Left ventricle myocardium inferior (tissue), 1 donor: ENCODE measurements at places on chromosomes 6 and 20. TPM values are rescaled to one million over a fixed set of nuclear protein-coding genes. Genes with fewer than 3 reads are reported as not detected.
A peak's percentile ranks its signal among the peaks of the same experiment; 100 is the strongest.

The MICB gene
- 1.1 TPM for total RNA-seq

The SLC22A1 gene
- 0.27 TPM for total RNA-seq

The DLK2 gene
- total RNA-seq: 3.3 TPM

The KCNK16 gene
- not detected for total RNA-seq

The GABRR2 gene
- total RNA-seq: 0.69 TPM

GRCh38 chr6:169794317-169795055 is 43.1 kb downstream of the ERMARD start:
- H3K27me3 ChIP-seq: peaks cover 43% of the 10 kb centered on the region
- H3K27ac ChIP-seq: no peak overlapping the region
- peaks cover 16% of the 10 kb centered on the region for H3K4me1 ChIP-seq
- no peaks in the 10 kb centered on the region for H3K36me3 ChIP-seq
- H3K4me3 ChIP-seq: no peak overlapping the region

DNA sequence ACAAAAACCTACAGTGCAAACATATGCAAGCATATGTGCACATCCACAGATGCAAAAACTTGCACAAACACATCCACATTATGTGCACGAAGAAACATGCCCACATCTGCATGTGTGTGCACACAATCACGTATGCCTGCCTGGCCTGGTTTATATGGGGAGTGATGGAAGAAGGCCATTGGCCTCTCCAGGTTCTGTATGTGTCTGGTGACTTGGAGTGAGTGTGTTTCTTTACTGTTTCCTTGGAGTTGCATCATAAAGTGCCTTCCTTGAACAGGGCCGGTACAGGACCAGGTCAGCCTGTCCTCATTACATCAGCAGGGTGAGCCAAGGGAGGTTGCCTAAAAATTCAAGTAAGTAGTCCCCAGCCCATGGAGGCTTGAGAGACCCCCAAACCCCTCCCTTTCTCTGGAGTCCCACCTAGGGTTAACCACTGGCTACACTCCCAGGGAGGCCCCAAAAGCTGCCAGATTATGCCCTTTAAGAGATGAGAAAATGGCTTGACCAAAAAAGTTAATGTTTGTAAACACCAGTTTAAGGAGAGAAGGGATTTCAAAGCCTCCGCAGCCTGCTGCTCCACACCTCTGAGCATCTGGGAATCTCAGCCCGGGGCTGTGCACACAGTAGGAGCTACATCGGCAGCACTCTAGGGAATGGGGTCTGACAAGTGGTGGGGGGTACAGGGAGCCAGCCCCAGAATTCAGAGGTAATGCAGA is 140.8 kb downstream of the VEGFA start:
- H3K4me3 ChIP-seq: no peak overlapping the region
- no peaks in the 10 kb centered on the region for H3K27me3 ChIP-seq

DNA sequence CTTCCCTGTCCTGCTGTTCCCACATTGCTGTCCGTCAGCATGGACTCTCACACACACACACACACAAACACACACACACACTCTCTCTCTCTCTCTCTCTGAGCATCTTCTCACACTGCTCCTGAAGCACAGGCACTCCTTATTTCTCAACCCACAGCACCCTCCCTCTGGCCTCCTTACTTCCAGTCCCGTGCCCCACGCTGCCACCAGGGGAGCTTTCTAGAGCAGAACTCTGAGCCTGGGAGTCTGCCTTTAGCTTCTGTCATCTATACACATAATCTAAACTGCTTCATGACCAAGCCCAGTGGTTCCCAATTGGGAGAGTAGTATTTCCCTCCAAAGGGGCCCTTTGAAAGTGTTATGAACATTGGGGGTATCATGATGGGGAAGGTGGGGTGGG is 29.1 kb downstream of the HECA start:
- H3K27me3 ChIP-seq: no peaks in the 10 kb centered on the region
- no peak for DNase-seq
- H3K27ac ChIP-seq: no peak overlapping the region

- no peak overlapping the region for H3K27ac ChIP-seq
- peaks cover 92% of the 10 kb centered on the region for H3K27me3 ChIP-seq
- H3K36me3 ChIP-seq: no peaks in the 10 kb centered on the region
- peaks cover 14% of the 10 kb centered on the region for H3K4me1 ChIP-seq
- DNase-seq: peak; percentile 9
These were observed 3.3 kb downstream of the NPBWR2 start for GRCh38 chr20:64103871-64104666.

DNA sequence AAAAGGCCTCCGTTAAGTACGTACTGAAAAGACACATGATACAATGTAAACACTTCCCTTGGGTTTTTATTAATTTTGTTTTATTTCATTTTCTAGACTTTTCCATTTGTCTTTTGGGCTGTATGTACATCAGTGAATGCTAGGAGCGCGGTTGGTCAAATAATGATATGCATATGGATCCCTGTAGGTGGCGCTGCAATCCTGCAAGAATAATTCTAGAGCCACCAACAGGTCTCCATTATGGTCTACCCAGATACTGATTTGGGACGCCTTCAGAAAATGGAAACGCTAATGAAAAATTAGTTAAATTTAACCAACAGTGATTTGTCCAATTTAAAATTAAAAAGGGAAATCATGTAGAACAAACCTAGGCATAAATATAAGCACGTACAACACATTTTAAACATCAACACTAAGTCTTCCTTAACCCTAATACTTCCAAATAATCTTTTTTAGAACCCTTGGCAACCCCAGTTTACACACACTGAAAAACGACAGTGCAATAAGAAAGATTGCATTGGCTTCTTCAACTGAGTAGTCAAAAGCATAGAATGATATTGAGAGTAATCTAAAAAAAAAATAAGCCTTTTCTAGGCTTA is 433.5 kb downstream of the RFPL4B start:
- H3K4me3 ChIP-seq: no peak overlapping the region
- DNase-seq: peak; percentile 29
- no peaks in the 10 kb centered on the region for H3K27me3 ChIP-seq
- no peaks in the 10 kb centered on the region for H3K4me1 ChIP-seq
- H3K27ac ChIP-seq: no peak overlapping the region

GRCh38 chr6:3862038-3862437 is 12.9 kb downstream of the FAM50B start:
- DNase-seq: no peak
- no peaks in the 10 kb centered on the region for H3K36me3 ChIP-seq
- H3K27me3 ChIP-seq: no peaks in the 10 kb centered on the region

- no peak overlapping the region for H3K27ac ChIP-seq
- no peaks in the 10 kb centered on the region for H3K4me1 ChIP-seq
- H3K27me3 ChIP-seq: peaks cover 12% of the 10 kb centered on the region
- no peak overlapping the region for H3K4me3 ChIP-seq
These were observed 44.9 kb downstream of the PRND start for GRCh38 chr20:4766631-4767030.

- H3K4me1 ChIP-seq: peaks cover 35% of the 10 kb centered on the region
- H3K27ac ChIP-seq: no peak overlapping the region
- no peak overlapping the region for H3K4me3 ChIP-seq
- H3K27me3 ChIP-seq: no peaks in the 10 kb centered on the region
These were observed 282.3 kb downstream of the TBC1D7 start for GRCh38 chr6:13046084-13046483.

- no peaks in the 10 kb centered on the region for H3K4me1 ChIP-seq
- no peak overlapping the region for H3K4me3 ChIP-seq
- peaks cover 69% of the 10 kb centered on the region for H3K36me3 ChIP-seq
- DNase-seq: no peak
These were observed 13.7 kb upstream of the CSE1L start for GRCh38 chr20:49032455-49032854.

DNA sequence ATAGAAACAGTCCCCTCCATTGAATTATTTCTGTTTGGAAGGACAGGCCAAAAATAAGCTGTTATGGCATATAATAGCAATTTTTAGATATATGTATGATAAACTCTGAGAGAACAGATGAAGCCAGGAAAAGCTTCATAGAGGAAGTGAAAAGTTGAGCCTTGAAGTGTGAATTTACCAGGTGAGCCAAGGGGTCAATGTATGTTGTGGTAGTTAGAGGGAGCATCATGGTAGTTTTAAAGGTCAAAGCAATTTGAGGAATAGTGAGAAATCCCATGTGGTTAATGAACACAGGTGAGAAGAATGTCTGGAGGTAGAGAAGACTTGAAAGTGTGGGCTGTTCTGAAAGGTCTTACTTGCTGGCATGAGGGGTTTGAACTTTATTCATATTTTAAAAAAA is 47.0 kb downstream of the COL19A1 start:
- H3K27ac ChIP-seq: no peak overlapping the region
- H3K27me3 ChIP-seq: no peaks in the 10 kb centered on the region
- no peaks in the 10 kb centered on the region for H3K36me3 ChIP-seq
- no peak overlapping the region for H3K4me3 ChIP-seq

DNA sequence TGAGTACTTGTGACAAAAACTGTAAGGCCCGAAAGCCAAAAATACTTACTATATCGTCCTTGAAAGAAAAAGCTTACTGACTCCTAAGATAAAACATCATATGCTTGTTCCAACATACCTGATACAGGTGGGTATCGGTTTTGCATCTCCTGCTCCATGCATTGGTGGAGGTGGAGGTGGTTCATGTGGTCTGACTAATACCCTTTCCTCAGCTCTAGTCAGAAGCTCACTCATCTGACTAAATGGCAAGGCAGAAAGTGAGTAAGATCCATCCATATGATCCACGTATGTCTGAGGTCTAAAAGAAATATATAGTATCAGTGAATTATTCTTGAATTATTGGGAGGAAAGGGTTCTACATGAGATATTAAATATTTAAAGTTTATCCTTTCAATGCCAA is 76.2 kb downstream of the WASF1 start:
- no peaks in the 10 kb centered on the region for H3K27me3 ChIP-seq
- no peak for DNase-seq
- H3K4me3 ChIP-seq: no peak overlapping the region
- no peaks in the 10 kb centered on the region for H3K36me3 ChIP-seq
- H3K27ac ChIP-seq: no peak overlapping the region

DNA sequence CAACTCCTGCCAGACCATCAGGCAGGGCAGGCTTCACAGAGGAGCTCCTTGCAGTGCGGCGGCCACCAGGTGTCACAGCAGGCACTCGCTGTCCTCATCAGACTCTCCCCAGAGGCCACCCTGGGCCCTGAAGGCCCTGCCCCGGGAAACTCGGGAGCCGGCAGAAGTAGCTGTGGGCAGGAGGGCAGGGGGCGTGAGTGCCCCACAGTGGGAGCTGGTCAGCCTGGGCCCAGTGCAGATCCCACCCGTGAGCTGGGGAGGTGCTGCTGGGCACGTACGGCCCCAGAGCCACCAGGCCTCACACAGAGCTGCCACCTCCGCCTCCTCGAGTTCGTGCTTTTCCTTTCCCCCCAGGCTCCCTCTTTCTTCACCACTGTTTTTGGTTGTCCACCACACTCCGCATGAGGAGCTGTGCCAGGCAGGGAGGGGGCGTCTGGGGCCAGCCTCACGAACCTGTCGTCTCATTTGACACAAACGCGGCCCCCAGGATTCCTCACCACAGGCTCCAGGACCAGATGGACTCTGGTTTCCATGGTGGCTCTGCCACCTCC is 33.8 kb downstream of the FRMD1 start:
- peak overlapping the region; percentile 65 for H3K27ac ChIP-seq
- peaks cover 5% of the 10 kb centered on the region for H3K36me3 ChIP-seq
- H3K4me3 ChIP-seq: peak overlapping the region; percentile 20
- peaks cover 24% of the 10 kb centered on the region for H3K4me1 ChIP-seq

DNA sequence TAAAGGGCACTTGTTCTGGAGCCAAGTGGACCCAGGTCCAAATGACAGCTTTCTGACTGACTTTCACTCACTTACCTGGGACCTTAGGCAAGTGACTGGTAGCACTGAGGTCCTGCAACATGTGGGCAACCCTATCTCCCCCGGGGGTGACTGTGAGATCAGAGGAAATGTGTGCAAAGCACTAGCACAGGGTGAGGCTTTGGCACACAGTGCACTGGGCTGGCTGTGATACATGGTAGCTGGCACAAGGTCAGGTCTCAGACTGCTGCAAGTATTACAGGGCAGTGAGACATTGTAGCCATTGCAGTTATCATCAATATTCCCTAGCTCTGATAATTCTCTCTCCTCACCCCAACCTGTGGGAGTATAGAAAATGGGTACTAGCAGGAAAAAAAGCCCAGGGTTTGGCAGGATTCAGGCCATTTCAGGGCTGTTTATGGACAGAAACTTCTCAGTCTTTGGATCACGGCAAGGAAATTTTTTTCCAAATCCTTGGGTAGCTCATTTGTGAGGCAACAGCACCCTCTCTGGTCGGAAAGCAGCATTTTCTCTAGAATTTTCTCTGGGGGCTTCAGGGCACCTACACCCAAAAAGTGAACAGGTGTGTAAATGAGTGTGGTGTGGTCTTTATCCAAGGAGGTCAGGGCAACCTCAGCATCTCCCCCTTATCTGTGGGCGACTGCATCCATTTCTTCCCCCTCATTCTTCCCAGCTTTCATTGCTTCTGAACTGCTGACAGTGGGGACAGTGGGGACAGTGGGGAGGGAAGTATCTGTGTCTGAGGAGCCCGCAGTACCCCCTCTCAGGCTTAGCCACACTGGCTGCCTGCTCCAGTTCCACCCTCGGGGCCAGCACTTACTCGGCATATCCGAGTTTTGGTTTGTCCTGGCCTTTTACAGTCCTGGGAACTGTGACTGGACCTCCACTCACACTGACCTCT is 148.7 kb upstream of the PHACTR3 start:
- H3K27ac ChIP-seq: no peak overlapping the region
- H3K27me3 ChIP-seq: peaks cover 67% of the 10 kb centered on the region
- H3K4me3 ChIP-seq: no peak overlapping the region
- peaks cover 3% of the 10 kb centered on the region for H3K4me1 ChIP-seq
- H3K36me3 ChIP-seq: no peaks in the 10 kb centered on the region
